Central memory CD8-positive, alpha-beta T cell (primary cell): ENCODE measurements at places on chromosomes 7 and 10.

GRCh38 chr7:114957444-114957843 is 35.5 kb downstream of the MDFIC start:
- peaks cover 6% of the 10 kb centered on the region for H3K36me3 ChIP-seq
- no peak overlapping the region for H3K4me3 ChIP-seq
- H3K4me1 ChIP-seq: peaks cover 74% of the 10 kb centered on the region
- no peaks in the 10 kb centered on the region for H3K27me3 ChIP-seq
- no peak overlapping the region for H3K27ac ChIP-seq

DNA sequence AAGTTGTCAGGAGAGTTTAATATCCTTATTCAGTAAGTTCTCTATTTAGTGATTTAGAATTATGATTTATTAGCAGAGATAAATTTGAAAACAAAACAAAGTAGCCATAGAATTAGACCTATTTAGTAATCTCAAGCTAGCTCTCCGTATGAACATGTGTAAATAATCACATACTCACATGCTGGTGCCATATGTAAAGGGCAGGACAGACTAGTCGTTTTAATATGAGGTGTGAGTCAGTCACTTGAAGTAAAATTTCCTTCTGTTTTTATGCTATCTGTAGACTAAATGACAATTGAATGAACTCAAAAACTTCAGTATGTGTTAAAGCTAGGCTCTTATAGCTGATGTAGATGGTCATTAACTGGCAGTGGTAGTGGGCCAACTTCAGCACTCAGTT is 67.1 kb downstream of the WAC start:
- no peak overlapping the region for H3K27ac ChIP-seq
- no peak for DNase-seq
- H3K36me3 ChIP-seq: peaks cover 44% of the 10 kb centered on the region
- no peaks in the 10 kb centered on the region for H3K27me3 ChIP-seq
- no peak overlapping the region for H3K4me3 ChIP-seq
- H3K4me1 ChIP-seq: peaks cover 64% of the 10 kb centered on the region

DNA sequence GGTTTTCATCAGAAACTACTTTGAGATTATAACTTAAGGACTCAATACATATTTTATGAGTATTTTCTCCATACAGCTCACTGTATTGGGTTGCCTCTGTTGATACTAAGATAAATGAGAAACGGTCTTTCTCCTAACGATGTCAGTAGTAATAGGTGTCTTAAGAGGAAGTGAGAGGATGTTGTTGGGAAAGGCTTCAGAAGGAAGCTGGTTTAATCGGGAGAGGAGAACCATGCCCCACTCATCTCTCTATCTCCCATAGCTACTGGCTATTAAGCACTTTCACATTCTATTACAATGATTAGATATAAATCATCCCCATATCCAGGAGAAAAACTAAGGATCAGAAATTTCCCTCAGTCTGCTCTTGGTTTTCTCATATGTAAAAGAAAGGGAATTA is 2.0 kb downstream of the CLEC5A start:
- no peaks in the 10 kb centered on the region for H3K27me3 ChIP-seq
- DNase-seq: no peak
- H3K4me3 ChIP-seq: no peak overlapping the region
- H3K36me3 ChIP-seq: no peaks in the 10 kb centered on the region
- H3K4me1 ChIP-seq: no peaks in the 10 kb centered on the region
- H3K27ac ChIP-seq: no peak overlapping the region

DNA sequence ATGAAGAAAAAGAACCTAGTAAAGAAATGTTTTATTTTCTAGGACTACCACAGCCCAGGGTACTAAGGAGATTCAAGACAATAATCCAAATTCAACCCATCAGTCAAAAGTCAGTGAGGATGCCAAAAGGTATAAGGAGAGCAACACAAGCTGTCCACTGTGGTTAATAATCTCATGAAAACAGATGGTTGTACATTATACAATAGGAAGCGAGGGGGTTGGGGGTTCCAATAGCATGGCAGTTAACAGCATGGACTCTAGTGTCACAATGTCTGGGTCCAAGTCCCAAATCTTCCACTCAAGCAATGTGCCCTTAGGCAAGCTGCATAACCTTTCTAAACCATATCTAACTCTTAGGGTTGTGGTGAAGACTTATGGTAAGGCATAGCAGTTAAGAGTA is 35.1 kb downstream of the BRAF start:
- peaks cover 58% of the 10 kb centered on the region for H3K4me1 ChIP-seq
- H3K4me3 ChIP-seq: no peak overlapping the region
- DNase-seq: no peak
- no peaks in the 10 kb centered on the region for H3K36me3 ChIP-seq
- no peak overlapping the region for H3K27ac ChIP-seq

- DNase-seq: no peak
- no peaks in the 10 kb centered on the region for H3K4me1 ChIP-seq
- no peaks in the 10 kb centered on the region for H3K36me3 ChIP-seq
- no peak overlapping the region for H3K27ac ChIP-seq
- H3K4me3 ChIP-seq: no peak overlapping the region
- H3K27me3 ChIP-seq: no peaks in the 10 kb centered on the region
Observed at GRCh38 chr7:126362746-126363145, 890.0 kb downstream of the GRM8 start.

DNA sequence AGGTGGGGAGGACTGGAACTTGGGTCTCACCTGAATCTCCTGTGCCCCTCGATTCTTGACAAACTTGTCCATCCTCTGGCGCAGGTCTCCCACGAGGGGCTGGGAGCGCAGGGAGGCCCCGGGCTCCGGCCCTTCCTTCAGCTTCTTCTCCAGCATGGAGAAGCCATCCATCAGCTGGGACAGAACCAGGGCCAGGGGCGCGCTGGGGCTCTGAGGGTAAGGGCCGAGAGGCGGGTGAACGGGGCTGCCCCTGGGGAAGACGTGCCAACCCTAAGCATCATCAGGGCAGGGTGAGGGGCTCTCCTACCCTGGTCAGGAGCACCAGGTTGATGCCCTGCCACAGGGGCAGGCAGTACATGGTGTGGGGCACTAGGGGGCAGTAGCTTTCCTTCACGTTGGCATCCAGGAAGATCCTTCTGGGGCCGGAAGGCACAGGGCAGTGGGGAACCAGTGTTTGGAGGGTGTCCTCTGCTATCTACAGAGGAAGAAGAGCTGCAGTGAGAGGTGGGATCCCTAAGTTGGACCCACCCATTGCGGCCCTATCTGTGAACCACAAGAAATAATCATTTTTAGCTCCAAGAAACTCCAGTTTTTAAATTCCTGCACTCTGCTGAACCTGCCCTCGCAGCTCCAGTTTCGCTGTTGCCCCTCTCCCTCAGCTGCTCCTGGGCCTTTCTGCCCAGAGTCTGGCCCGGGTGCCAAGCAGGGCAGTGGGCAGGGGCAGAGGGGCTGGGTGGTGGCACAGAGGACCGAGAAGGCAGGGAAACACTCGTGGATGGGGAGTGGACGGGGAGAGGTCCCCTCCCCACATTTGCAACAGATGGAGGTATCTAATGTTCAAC is 10.8 kb upstream of the PYROXD2 start:
- no peaks in the 10 kb centered on the region for H3K27me3 ChIP-seq
- DNase-seq: no peak
- H3K4me3 ChIP-seq: no peak overlapping the region
- peaks cover 20% of the 10 kb centered on the region for H3K36me3 ChIP-seq
- no peak overlapping the region for H3K27ac ChIP-seq

GRCh38 chr10:69437321-69438259 is 13.7 kb upstream of the TSPAN15 start:
- H3K36me3 ChIP-seq: peaks cover 1% of the 10 kb centered on the region
- peaks cover 70% of the 10 kb centered on the region for H3K27me3 ChIP-seq
- no peak overlapping the region for H3K4me3 ChIP-seq
- no peak overlapping the region for H3K27ac ChIP-seq
- H3K4me1 ChIP-seq: no peaks in the 10 kb centered on the region
- DNase-seq: no peak

DNA sequence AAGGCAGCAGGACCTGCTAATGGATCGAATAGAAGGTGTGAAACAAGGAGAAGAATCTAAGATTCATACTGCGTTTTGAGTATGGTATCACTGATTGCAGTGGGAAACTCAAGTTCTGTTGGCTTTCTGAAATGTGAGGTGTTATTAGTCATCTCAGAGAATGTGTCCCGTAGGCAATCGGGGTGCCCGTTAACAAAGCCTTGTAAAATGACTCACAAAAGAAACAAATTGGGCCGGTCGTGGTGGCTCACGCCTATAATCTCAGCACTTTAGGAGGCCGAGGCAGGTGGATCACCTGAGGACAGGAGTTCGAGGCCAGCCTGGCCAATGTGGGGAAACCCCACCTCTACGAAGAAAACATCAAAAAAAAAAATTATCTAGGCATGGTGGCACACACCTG is 118.2 kb upstream of the C7orf33 start:
- DNase-seq: no peak
- no peaks in the 10 kb centered on the region for H3K4me1 ChIP-seq
- peaks cover 39% of the 10 kb centered on the region for H3K27me3 ChIP-seq
- H3K36me3 ChIP-seq: no peaks in the 10 kb centered on the region

GRCh38 chr7:28724563-28724962 is 233.6 kb downstream of the TRIL start:
- H3K36me3 ChIP-seq: no peaks in the 10 kb centered on the region
- no peak overlapping the region for H3K27ac ChIP-seq
- DNase-seq: no peak
- peaks cover 11% of the 10 kb centered on the region for H3K27me3 ChIP-seq
- H3K4me1 ChIP-seq: no peaks in the 10 kb centered on the region

DNA sequence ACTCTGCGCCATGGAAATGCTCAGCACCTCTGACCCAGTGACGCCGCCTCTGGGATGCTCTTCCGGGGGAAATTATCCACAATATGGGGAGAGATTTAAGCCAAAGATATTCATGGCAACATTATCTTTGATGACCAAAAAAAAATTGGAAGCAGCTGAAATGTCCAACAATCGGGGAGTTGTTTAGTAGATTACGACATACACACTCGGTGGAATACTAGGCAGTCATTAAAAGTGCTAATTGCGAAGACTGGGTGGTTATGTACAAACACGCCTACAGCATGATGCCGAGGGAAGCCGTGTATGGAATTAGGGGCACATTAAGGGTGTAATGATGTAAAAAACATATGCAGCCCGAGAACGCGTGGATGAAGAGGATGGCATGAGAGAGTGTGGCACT is 75.2 kb downstream of the UNCX start:
- no peaks in the 10 kb centered on the region for H3K27me3 ChIP-seq
- no peaks in the 10 kb centered on the region for H3K4me1 ChIP-seq
- H3K4me3 ChIP-seq: no peak overlapping the region
- H3K36me3 ChIP-seq: no peaks in the 10 kb centered on the region
- H3K27ac ChIP-seq: no peak overlapping the region
- no peak for DNase-seq

- no peaks in the 10 kb centered on the region for H3K27me3 ChIP-seq
- H3K36me3 ChIP-seq: no peaks in the 10 kb centered on the region
- no peak for DNase-seq
- H3K4me1 ChIP-seq: peaks cover 27% of the 10 kb centered on the region
- H3K27ac ChIP-seq: no peak overlapping the region
- no peak overlapping the region for H3K4me3 ChIP-seq
Observed at GRCh38 chr7:130419658-130420057, 21.2 kb downstream of the CEP41 start.

DNA sequence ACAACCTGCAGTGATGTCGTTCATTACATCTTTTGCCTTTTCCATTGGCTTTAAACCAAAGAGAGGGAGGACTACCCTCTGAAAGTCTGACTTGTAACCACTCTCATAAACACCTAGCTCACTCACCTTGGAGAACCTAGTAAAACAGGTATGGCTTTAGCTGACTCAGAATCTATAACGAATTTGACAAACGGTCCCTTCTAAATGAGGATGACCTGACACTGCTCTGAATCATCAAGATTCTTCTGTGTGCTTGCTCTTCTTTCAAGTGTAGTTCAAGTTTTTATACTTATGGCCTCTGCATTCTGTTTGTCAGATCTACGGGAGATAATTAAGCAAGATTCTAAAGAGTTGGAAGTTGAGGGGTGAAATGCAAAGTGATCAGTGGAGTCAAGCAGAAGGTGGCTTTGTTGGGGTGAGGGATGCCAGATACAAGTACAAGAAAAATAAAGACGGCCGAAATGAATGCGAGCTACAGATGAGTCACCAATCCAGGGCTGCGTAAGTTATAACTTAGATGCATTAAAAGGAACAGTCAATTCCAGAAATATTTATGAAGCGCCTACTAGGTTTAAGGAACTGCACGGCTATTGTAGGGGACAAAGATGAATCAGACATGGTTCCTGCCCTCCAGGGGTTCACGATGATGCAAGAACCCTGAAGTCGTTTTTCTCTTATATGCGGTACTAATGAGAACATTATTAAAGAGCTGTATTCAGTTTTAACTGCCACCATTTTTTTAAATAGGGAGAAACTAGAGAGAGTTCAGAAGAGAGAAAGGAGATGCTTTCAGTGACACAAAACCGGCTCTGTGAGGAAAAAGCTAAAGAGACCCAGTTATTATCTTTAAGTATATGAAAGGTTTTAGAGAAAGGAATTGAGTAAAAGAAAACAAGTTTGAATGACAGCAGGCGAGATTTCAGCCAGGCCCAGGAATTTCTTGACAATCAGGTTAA is 6.5 kb downstream of the HIPK2 start:
- no peaks in the 10 kb centered on the region for H3K27me3 ChIP-seq
- H3K27ac ChIP-seq: no peak overlapping the region
- no peak for DNase-seq
- no peak overlapping the region for H3K4me3 ChIP-seq
- peaks cover 46% of the 10 kb centered on the region for H3K4me1 ChIP-seq
- H3K36me3 ChIP-seq: no peaks in the 10 kb centered on the region

GRCh38 chr10:13961097-13961496 is 369.6 kb downstream of the FRMD4A start:
- no peak overlapping the region for H3K27ac ChIP-seq
- no peak for DNase-seq
- H3K4me1 ChIP-seq: no peaks in the 10 kb centered on the region

GRCh38 chr7:92043637-92044036 is 90.6 kb downstream of the CYP51A1 start:
- no peaks in the 10 kb centered on the region for H3K4me1 ChIP-seq
- H3K4me3 ChIP-seq: no peak overlapping the region
- no peaks in the 10 kb centered on the region for H3K27me3 ChIP-seq
- no peak overlapping the region for H3K27ac ChIP-seq
- DNase-seq: no peak

DNA sequence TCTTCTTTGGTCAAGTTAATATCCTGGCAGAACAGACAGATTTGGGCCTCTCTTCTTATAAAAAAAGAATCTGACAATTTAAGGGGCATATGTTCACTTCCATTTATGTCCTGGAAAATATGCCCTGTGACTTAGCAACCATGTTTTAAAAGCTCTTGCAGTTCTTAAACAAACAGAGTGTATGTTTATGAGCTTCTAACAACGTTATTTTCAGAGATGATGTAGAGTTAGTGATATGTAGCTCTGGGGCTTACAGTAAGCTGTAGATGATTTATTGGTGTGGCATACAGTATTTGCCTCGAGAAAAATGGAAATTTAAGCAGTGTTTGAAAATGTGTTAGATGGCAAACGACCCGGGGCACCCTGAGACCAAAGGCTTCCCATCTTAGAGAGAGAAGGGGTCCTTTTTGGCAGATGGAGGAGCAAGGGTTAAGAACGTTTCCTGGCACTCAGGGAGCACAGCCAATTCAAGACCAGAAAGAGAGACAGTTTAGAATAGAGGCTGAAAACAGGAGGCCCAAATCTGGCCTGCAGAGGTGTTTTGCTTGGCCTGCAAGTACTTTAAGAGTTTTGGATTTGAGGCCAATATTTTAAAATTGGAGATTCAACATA is 397.5 kb downstream of the KCNMA1 start:
- peaks cover 7% of the 10 kb centered on the region for H3K27me3 ChIP-seq
- DNase-seq: no peak
- no peaks in the 10 kb centered on the region for H3K4me1 ChIP-seq
- H3K4me3 ChIP-seq: no peak overlapping the region
- H3K27ac ChIP-seq: no peak overlapping the region
